ENCODE measurements at places on chromosomes 7 and 10.

DNA sequence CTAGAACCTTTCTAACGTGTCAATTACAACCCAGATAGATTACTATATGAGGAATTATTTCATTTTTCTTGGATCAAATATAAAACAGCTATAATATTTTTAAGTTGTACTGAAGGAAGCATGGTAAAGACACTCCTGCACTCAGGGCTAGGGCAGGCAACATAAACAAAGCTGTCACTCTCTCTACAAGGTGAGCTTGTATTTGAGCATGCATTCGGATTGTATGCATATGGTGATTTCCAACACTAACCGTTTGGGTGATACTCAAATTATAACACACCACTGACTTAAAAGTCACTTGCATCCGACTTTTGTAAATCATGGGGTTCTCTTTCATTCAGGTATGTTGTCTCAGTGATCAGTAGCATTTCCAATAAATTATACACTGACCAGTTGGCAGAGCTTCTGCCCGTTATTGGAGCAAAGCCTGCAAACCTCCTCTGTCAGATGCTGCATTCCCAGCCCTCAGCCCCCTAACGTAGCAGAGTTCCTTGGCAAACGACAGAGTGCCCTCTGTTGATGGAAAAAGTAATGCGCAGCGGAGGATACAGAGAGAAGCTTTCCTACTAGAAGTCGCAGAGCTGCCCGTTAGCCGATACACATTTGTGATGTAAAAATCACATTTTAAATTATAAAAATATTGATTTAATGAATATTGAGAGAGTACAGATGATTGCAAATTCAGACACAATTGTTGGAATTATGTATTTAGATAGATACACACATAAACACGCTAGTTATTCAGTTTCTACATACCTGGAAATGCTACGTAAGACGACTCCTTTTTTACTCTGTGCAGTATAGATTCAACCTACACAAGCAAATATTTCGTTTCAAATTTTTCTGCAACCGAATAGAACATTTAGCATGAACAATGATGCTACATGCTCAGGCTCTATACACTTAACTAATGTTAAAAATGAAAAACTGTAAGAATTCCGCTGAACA lies 173.9 kb upstream of the SP4 start:
- DNase-seq: peak; percentile 5

DNA sequence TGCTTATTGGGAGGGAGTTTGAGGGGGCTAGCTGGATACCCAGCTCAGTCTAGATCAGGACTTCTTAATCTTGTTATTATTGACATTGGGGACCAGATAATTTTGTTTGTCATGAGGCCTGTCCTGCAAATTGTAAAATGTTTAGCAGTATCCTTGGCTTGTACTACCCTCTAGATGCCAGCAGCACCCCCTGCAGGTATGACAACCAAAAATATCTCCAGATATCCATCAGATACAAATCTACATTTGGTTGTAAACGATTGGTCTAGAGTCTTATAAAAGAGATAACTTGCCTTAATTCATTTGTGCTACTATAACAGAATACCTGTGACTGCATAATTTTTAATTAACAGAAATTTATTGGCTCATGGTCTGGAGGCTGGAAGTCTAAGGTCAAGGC lies 1232.2 kb downstream of the XPNPEP1 start:
- DNase-seq: no peak

DNA sequence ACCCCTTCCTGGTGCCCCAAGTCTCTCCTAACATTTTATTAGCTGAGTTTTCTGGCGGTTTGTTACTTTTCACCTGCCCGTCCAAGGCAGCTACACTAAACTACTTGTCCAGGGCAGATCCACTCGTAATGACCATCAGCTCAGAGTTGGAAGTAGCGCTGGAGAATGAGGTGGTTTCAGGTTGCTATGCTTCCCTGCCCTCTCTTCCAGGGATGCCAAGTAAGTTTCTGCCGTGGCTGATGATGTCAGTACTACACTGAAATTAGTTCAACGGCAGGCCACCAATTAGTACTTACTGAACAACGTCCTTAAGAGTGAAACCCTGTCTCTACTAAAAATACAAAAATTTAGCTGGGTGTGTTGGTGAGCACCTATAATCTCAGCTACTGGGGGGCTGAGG lies 55.2 kb downstream of the DIP2C start:
- DNase-seq: no peak

GRCh38 chr10:77626266-77626935 lies 11.2 kb downstream of the KCNMA1 start:
- DNase-seq: no peak

DNA sequence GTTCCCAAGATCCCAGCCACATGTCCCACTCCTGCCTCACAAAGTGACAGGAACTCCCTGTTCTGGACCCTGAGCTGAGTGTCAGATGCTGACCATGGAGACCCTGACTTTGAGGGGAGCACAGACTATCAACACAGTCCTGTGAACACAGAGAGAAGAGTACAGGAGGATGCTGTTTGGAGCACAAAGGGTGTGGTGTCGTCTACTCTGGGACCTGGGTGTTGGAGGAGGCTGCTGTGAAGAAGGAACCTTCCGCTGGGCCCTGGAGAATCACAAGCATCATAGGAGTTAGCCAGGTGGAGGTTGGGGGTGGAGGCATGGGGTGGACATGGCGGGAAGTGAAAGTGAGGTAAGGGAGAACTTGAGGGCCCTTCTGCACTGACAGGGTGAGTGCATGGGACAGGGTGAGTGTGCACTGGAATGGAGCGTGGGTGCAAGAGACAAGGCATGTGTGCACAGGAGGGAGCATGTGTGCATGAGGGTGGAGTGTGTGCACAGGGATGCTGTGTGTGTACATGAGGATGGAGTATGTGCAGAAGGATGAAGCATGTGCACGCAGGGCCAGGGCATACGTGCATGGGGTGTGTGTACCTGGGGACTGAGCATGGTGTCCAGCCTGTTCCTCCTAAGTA lies 70.7 kb upstream of the ANTXRL start:
- no peak for DNase-seq

- no peak for DNase-seq
Observed at GRCh38 chr7:73918926-73919693, 58.2 kb downstream of the TMEM270 start.

- DNase-seq: no peak
Observed at GRCh38 chr7:96484845-96485244, 162.9 kb upstream of the SLC25A13 start.

- no peak for DNase-seq
Observed at GRCh38 chr7:94195813-94196212, 191.7 kb upstream of the BET1 start.

DNA sequence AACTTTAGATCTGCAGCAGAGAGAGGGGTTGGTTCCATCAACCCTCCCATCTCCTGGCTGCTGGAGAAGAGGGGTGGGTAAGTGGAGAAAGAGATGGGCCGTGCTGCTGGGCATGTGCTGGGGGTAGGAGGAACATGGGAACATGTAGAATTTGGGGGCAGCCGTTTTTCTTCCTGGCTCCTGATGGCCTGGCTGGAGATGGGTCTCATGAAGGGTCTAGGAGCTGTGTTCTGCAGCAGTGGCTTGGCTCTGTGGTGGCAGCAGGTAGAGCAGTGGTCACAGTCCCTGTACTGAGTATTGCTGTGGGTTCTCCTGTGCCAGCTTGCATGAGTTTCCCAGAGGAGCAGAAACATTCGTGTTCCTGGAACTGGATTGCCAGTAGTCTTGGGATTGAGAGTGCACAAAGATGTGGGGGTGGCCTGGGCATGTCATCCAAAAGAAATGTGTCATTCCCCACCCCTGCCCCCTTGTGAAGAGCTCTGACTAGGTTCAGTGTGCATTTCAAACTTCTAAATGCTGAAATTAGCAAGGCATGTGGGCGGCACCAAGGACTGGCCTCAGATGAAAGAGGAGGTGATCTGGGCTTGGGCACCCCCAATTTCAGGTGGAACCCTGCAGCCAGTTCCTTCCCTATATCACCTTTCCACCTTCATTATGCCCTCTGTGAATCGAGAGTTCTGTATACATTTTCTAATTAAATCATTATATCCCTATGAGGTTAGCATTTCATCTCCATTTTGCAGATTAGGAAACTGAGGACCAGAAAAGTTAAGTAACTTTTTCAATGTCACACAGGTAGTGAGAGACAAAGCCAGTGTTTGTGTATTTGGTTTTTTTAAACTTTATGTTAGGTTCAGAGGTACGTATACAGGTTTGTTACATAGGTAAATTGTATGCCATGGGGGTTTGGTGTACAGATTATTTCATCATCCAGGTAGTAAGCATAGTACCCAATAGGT lies 2.1 kb downstream of the CHST3 start:
- DNase-seq: no peak

- no peak for DNase-seq
Observed at GRCh38 chr7:158975526-158976467, 119.4 kb downstream of the DYNC2I1 start.

DNA sequence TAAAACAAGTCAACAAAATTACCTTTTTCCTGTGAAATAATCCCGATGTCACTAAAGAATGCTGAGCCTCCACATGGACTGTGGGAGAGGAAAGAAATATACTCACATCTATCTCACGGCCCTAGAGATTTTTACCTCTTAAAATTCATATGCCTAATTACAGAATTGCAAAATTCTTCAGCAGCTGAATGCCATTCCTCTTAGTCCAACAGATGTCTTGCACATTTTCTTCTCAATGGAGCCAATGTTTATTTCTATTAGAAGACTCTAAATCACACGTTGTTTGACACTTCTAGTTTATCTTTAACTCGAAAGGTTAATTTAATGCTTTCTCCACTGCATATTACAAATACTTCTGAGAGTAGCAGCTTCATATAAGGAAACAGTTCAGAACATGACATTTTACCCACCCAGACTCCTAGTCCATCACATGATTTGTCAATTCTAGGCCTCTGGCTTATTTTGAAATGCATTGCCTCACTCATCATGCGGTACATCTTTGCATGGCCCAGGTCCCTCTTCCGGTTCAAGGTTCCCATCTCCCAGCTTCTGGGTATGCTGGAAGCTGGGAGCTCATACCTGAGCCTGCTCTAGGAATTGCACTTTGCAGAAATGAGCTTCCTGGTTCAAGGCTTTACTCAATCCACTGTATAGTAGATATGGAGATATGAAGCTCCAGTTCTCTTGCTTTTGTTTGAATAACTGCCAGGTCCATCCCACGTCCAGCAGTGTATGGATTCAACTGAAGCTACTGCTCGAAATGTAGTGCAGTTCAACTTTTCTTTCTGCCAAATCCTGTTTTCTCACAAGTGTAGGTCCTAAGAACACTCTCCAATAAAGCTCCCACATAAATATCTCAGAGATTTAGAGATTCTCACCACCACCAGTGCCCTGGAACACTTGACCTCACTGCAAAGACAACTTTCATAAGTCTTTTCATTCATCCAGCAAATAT lies 306.2 kb downstream of the GPR37 start:
- DNase-seq: no peak

DNA sequence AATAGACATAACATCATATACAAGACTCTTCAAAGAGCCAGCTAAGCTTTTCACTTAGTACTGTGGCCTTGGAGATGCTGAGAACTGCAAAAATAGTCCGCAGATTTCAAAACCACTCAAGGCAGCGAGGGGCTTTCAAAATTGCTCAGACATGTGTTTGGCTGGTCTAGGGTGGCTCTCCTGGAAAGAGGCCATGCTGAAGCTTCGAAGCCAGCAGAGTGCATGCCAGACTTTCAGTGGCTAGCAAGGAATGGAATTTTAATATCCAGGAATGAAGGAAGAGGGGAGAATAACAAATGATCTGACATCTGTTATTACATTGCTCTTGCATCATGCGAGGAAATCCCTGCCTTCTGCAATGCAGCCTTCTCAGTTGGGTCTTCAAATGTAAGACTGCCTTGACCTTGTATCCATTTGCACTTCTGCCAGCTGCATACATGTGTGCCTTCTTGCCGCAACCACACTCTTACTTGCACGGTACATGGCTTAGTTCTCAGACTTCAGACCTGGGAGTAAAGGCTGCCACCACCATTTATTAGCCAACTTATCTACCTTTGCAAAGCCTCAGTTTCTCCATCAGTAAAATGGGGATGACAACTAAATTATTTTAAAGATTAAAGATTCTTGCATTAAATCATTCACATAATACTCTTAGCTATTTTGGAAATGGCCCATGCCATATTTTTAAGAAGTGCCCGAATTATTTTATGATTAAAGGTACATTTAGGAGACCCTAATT lies 55.9 kb downstream of the ITIH5 start:
- no peak for DNase-seq

- DNase-seq: no peak
Observed at GRCh38 chr7:114548081-114548980, 133.7 kb downstream of the FOXP2 start.

DNA sequence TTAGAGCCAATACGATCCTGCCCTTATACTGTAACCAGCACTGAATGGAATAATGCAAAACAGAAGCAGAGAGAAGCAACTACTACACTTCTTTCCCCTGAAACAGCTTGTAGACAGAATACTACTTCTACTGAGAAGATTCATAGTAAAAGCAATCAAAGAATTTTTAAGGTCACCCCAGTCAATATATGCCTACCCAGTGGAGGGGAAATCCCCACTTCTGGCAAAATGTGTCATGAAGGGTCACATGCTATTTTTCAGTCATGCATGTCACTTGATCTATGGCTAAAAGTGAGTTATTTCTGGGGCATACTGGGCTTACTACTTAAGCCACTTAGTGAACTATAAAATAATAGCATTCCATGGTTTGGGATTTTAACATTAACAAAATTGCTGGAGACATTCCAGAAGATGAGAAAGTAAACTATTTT lies 25.6 kb downstream of the IRF5 start:
- DNase-seq: no peak

GRCh38 chr7:29854257-29854938 lies 48.1 kb downstream of the WIPF3 start:
- no peak for DNase-seq

- no peak for DNase-seq
Observed at GRCh38 chr7:126840869-126841268, 411.9 kb downstream of the GRM8 start.

DNA sequence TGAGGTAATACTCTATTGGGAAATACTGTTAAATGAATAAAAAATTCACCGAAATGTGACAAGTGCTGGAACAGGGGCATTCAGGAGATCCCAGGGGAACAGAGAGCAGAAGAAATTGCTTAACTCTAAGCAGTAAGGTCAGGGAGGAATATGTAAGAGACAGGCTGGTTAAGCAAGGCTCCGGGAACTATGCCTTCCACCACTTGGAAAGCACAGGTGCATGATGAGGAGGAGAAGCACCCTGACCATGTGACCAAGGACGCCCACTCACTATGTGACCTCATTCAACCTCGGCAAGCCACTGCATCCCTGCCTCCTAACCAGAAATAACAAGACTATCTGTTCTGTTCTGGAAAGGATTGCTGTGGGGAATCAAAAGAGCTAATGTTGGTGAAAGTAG lies 218.4 kb downstream of the ELMO1 start:
- no peak for DNase-seq

- DNase-seq: no peak
Observed at GRCh38 chr7:5554287-5554610, 130.6 kb upstream of the TNRC18 start.

Measured in activated naive CD4-positive, alpha-beta T cell treated with anti-CD3 and anti-CD28 coated beads, Interleukin-2, amount 50 U/mL, for 72 hours (primary cell).